ENCODE measurements at places on chromosomes 12 and 14. TPM values are rescaled to one million over a fixed set of nuclear protein-coding genes. Genes with fewer than 3 reads are reported as not detected.

Gene CCDC38
- 0.35 TPM for total RNA-seq

Gene BHLHE41
- 57.1 TPM for total RNA-seq

Gene PLBD1
- total RNA-seq: 13.8 TPM

Gene TC2N
- total RNA-seq: 7.7 TPM

Gene PRPH
- 0.46 TPM for total RNA-seq

Gene ABHD4
- 83.2 TPM for total RNA-seq

Gene BCL2L14
- 4.8 TPM for total RNA-seq

GRCh38 chr12:85280984-85281630, 1.1 kb downstream of the ALX1 start:
- no peak for DNase-seq
- no peaks in the 10 kb centered on the region for H3K36me3 ChIP-seq
- no peak overlapping the region for H3K27ac ChIP-seq
- H3K4me3 ChIP-seq: peak overlapping the region; percentile 45

DNA sequence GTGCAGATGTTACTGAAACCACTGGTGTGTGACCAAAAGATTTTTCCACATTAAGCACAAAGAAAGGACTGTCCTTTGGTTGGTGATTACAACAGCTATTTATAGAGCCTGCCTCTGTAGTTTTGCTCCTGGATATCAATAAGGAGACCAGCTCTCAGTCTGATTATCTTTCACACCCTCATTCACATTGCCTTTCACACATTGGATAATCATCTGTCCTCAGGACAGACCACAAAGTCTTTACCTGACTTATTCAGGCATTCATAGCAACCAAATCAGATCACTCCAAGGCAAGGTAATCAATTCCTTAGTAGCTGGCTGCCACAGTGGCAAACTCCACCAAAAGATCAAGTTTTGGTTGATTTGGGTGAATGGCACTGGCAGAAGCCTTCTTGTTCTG, 59.6 kb upstream of the CPSF6 start:
- no peak overlapping the region for H3K27ac ChIP-seq
- H3K27me3 ChIP-seq: no peaks in the 10 kb centered on the region
- DNase-seq: no peak
- no peaks in the 10 kb centered on the region for H3K4me1 ChIP-seq
- H3K4me3 ChIP-seq: no peak overlapping the region

DNA sequence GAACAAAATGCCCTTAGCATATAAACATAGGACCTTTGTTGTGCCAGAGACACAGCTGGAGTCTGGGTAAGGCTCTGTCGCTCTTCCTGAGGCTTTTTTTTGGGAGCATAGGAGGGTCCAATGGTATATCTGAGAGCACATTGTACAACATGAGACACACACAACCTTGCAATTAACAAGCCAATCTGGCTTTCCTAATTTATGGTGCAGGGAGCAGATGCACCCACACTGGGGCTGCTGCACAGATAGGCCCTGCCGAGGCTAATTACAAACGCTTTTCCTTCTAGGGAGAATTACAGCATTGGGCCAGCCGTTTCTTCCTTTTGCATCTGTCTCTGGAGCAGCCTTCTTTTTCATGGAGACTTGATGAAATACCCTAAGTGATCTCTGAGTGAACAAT, 75.0 kb upstream of the OVCH1 start:
- H3K27me3 ChIP-seq: no peaks in the 10 kb centered on the region
- H3K4me1 ChIP-seq: no peaks in the 10 kb centered on the region
- no peaks in the 10 kb centered on the region for H3K36me3 ChIP-seq

GRCh38 chr12:108117163-108117849, 11.8 kb upstream of the WSCD2 start:
- no peak for DNase-seq
- H3K27ac ChIP-seq: no peak overlapping the region
- no peak overlapping the region for H3K4me3 ChIP-seq
- H3K27me3 ChIP-seq: peaks cover 41% of the 10 kb centered on the region

- DNase-seq: no peak
- no peak overlapping the region for H3K27ac ChIP-seq
- H3K36me3 ChIP-seq: no peaks in the 10 kb centered on the region
These were observed 158.2 kb upstream of the NTF3 start for GRCh38 chr12:5273709-5274108.

DNA sequence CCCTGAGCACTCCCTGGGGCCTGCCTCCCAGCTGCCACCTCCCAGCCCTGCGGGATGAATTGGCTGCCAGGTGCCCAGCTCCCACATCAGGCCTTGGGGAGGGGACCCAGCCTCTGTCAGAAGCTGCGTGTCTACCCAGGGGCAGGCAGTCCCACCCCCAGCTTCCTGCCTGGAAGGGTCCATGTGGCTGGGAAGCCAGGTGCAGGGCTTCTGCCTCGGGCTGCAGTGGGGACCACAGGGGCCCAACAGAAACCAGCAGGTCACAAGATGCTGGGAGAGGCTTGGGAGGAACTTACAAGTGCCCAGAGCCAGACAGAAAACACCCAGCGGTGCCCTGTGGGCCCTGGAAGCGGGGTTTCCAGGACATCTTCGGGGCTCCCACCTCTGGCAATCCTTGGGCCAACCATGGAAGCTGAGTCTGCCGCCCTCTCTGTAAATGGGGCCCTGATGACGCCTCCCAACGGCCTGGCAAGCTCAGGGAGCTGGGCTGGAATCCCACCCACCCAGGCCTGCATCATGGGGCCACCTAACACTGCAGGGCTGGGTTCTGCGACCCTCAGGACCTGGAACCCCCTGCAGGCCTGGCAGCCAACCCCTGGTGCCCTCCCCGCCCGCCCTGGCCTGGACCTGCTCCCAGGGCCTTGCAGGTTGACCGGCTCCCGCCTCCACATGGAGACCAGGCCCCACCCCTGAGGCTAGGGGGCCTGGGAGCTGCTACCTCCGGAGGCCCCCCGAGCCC, 36.6 kb downstream of the CCNK start:
- no peaks in the 10 kb centered on the region for H3K27me3 ChIP-seq
- H3K36me3 ChIP-seq: no peaks in the 10 kb centered on the region
- H3K4me1 ChIP-seq: no peaks in the 10 kb centered on the region
- H3K27ac ChIP-seq: no peak overlapping the region
- DNase-seq: no peak
- no peak overlapping the region for H3K4me3 ChIP-seq

DNA sequence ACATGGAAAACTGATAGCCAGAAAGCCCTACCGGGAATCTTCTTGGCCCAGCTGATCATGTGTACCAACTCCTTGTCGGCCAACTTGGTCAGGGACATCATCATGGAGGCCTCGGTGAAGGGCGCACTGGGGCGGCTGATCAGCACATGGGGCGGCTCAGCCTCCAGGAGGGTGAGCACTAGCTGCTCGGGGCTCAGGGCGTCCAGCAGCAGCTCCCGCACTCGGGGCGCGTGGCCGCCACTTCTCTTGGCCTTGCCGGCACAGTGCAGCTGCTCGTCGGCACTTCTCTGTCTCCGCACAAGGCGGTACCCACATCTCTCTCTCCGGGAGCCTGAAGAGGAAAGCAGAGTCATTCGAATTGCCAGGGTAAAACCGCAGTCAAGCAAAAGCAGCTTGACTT, 33.8 kb downstream of the ESR2 start:
- no peaks in the 10 kb centered on the region for H3K27me3 ChIP-seq
- H3K4me3 ChIP-seq: no peak overlapping the region
- H3K36me3 ChIP-seq: no peaks in the 10 kb centered on the region

DNA sequence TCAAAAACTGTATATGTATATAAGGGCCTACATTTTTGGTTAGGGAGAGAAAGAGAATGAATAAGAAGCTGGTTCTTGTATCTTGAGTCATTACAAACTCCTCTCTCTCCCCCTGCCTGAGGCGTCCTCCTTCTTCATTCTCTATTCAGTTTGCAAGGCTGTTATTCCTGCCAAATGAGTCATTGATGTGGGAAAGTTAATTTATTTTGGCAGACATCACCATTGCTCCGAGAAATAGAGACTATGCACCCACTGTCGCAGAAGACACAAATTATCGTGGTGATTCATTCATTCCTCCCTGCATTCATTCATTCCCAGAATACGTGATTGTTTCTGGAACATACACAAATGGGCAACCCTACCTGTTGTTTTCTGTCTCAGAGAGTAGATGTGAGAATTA, 112.5 kb upstream of the MED13L start:
- no peaks in the 10 kb centered on the region for H3K27me3 ChIP-seq
- peaks cover 36% of the 10 kb centered on the region for H3K4me1 ChIP-seq
- no peaks in the 10 kb centered on the region for H3K36me3 ChIP-seq
- peak overlapping the region; percentile 78 for H3K27ac ChIP-seq
- no peak overlapping the region for H3K4me3 ChIP-seq

- H3K27me3 ChIP-seq: peaks cover 58% of the 10 kb centered on the region
- no peaks in the 10 kb centered on the region for H3K4me1 ChIP-seq
- no peaks in the 10 kb centered on the region for H3K36me3 ChIP-seq
- DNase-seq: peak; percentile 21
These were observed 148.7 kb downstream of the ANO2 start for GRCh38 chr12:5796171-5796958.

GRCh38 chr12:43349863-43350262, 202.1 kb downstream of the ADAMTS20 start:
- no peaks in the 10 kb centered on the region for H3K36me3 ChIP-seq
- H3K4me3 ChIP-seq: no peak overlapping the region
- H3K4me1 ChIP-seq: no peaks in the 10 kb centered on the region
- DNase-seq: no peak
- no peak overlapping the region for H3K27ac ChIP-seq
- no peaks in the 10 kb centered on the region for H3K27me3 ChIP-seq

GRCh38 chr14:50354527-50354926, 42.2 kb downstream of the CDKL1 start:
- H3K36me3 ChIP-seq: no peaks in the 10 kb centered on the region
- H3K4me1 ChIP-seq: no peaks in the 10 kb centered on the region
- H3K4me3 ChIP-seq: no peak overlapping the region
- DNase-seq: no peak
- H3K27ac ChIP-seq: no peak overlapping the region
- H3K27me3 ChIP-seq: no peaks in the 10 kb centered on the region

DNA sequence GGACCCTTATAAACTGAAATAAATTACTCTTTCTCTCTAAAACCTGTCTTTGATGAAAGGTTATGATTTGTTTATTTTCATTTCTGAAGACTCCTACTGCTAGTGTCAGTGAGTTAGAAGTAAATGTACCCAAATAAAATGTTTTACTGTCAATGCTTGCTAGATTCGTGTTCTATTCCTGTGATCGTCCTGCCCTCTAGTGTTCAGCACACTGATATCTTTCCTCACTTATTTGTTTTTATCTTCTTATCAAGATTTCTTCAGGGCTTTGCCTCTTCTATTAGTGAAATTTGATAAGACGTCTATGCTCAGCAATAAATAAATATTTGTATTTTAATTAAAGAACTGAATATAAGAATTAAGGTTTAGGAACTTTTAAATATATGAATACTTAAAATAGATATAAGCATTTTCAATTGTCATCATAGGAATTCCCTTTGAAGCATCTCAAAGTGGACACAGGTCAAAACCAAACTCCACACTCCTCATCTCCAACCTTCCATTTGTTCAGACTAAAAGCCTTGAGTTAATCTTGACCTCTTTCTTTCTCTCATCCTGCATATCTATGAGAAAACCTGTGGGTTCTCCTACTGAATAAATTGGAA, 75.8 kb downstream of the C12orf50 start:
- no peaks in the 10 kb centered on the region for H3K36me3 ChIP-seq
- no peaks in the 10 kb centered on the region for H3K4me1 ChIP-seq
- H3K27me3 ChIP-seq: no peaks in the 10 kb centered on the region
- no peak overlapping the region for H3K27ac ChIP-seq
- no peak overlapping the region for H3K4me3 ChIP-seq

DNA sequence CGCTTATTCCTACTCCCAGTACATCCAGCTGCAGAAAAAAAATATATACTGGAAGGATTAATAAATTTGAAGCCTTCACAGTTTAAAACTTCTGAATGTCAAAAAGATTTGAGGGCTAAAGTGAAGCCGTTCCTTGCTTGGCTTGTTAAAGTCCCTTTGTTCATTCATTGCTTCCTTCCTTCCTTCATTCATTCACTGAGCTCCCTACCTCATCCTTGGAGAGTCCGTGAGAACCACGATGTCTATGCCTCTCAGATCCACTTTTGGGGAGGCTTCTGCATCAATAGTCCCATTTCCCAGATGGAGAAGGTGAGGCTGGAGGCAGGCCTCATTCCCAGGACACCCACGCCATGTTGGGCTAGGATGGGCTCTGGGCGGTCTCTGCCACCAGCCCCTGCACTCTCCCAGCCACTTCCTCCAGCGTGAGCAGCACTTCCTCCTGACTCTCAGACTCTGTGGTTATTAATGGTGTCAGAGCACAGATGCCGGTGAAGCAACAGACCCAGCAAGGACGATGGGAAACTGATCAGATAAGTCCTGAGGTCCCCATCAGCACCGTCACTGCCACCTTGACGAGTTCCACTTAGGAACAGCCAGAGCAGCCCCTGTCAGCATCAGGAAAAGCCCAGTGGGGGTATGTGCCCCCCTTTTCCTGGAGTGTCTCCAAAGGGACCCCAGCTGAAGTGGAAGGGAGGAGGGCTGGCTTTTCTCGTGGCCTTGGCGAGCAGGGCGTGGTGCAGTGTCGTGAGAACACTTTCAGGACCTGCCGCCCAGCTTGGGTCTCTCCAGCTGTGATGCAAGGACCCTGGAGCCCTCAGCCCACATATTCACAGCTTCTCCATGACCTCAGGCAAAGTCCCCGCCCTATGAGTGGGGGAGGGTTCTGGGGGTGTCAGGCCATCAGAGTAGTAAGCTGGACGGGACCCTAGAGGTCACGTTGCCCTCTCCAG, 21.2 kb downstream of the ASB2 start:
- peaks cover 15% of the 10 kb centered on the region for H3K4me1 ChIP-seq
- no peak for DNase-seq
- no peak overlapping the region for H3K4me3 ChIP-seq
- H3K27me3 ChIP-seq: no peaks in the 10 kb centered on the region
- no peaks in the 10 kb centered on the region for H3K36me3 ChIP-seq
- H3K27ac ChIP-seq: no peak overlapping the region

DNA sequence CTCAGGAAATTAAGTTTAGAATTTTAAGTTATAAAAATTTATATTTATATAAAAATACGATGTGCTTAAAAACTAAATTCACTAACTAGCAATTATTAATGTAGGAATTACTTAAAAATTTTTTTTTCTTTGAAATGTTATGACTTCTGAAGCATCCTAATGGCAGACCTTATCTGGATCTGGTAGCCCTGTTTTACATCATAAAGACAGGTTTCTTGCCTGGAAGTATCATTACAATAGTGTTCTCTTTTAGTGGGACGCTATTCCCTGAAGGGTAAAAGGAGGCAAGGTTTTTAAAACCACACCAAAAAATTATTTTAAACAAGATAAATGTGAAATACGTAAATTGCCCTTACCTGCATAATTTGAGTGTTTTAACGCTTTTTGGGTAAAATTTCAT, 2.1 kb downstream of the WDR20 start:
- DNase-seq: no peak
- 0 out of 2 replicates have a peak, but pooled peaks cover 8% of the 10 kb centered on the region for H3K36me3 ChIP-seq
- peaks cover 31% of the 10 kb centered on the region for H3K4me1 ChIP-seq
- H3K4me3 ChIP-seq: peak overlapping the region; percentile 75

DNA sequence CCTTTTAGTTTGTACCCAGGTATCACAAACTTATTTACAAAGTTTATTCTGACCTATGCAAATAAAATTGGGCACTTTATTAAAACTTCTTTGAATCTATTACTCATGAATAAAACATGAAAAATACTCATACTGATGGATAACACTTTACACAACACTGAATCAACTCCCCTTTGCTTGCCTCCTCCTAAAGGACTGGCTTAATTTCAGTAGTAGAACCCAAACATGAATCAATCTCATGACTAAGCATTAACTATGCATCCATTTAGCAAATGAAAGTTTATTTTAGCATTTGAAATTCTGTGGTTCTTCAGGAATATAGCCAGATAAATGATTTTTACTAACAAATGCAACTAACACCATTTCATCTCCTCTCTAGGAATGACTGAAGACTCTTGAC, 32.4 kb downstream of the DENND5B start:
- DNase-seq: no peak
- no peak overlapping the region for H3K27ac ChIP-seq
- H3K27me3 ChIP-seq: no peaks in the 10 kb centered on the region
- no peak overlapping the region for H3K4me3 ChIP-seq
- no peaks in the 10 kb centered on the region for H3K36me3 ChIP-seq
